ENCODE measurements at places on chromosomes 2 and 18.

DNA sequence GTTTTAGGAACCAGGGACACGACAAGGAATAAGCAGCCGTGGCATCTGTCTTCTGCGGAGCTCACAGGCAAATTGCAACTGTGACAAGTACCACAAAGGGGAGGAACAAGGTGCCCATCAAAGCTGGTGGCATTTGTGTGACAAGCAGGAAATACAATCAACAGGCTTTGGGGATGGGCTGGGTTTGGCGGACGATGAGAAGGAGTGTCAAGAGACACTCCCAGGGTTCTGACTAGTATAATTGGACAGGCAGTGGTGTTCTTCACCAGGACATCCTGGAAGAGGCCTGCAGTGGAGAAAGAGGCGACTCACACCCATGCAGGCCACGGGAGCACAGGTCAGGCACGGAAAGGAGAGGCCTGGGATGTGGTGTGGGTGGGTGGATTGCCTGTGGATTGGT lies 14.2 kb upstream of the SPATA3 start:
- DNase-seq = no peak

- DNase-seq = no peak
These were observed 19.5 kb downstream of the NFE2L2 start for GRCh38 chr2:177245010-177245422.

GRCh38 chr18:48514786-48515185 lies 24.0 kb upstream of the CTIF start:
- DNase-seq = no peak

DNA sequence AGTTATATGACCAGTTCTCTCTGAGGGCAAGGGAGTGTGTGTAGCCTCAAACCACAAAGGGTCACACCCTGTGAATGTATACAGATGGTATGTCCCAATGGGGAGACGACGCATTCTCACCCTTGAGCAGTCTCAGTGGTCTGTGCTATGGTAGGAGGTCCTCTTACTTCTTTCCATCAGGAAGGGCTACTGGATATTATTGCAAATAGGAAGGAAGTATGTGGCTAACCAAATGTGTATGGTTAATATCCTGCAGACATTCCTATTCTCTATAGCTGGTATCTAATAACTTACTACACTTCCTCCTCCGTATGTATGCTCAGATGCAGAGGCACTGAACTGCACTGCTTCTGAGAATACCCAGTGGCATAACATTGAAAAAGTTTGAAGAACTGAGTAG lies 306.7 kb upstream of the CCDC68 start:
- DNase-seq = no peak

GRCh38 chr2:187769437-187769836 lies 215.2 kb upstream of the TFPI start:
- DNase-seq = no peak

DNA sequence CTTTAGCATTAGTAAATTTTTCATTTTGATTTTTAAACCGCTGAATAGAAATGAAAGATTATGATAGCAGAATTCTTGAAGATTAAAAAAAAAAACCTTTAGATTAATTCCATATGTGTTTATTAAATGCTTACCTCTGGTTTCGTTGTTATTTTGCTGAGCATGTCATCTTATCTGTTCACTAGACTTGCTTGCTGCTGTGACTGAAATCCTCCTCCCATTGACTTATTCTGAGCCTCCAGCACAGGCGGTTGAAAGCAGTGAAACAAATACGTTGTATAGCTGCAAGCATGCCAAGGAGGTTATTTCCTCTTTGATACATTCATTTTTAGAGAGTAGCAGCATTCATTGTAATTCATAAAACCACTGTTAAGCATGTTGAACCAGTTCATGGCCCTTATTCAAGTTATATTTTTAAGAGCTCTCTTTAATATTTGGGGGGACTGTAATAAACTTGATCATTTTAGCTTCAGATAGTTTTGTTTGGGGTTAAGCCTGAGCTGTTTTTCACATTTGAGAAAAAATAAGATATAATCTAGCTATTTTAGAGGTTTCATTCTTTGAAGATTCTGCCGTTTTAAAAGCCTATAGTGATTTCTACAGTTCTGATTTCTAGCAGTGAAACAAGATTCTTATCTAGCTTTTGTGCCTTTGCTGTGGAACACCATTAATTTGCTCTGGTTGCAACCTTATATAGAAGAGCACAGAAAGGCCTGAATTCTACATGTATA lies at the start of gene HTR2B:
HTR2B (minus strand) TSS at position 205 of the 731 bp plus-strand sequence. CDS start 1,278 bp downstream, outside the sequence.
- peak; percentile 54 for DNase-seq

DNA sequence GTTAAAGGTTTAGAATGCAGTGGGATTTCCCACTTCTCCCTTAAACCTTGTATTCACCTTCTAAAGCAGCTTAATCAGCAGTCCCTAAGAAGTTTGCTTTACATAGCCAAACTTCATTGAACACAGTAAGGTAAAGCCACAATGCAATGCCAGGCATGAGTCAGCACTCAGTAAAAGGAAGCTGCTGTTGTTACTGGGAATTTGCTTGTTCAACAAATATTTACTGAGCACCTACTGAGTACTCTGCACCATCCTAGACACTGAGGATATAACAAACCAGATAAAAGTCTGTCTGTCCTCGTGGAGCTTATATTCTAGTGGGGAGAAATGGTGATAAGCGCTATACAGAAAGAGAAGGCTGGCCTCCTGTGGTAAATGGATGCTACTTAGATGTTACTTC lies 162.7 kb downstream of the PKP4 start:
- DNase-seq = no peak

- no peak for DNase-seq
These were observed 62.8 kb upstream of the NCK2 start for GRCh38 chr2:105681927-105682326.

DNA sequence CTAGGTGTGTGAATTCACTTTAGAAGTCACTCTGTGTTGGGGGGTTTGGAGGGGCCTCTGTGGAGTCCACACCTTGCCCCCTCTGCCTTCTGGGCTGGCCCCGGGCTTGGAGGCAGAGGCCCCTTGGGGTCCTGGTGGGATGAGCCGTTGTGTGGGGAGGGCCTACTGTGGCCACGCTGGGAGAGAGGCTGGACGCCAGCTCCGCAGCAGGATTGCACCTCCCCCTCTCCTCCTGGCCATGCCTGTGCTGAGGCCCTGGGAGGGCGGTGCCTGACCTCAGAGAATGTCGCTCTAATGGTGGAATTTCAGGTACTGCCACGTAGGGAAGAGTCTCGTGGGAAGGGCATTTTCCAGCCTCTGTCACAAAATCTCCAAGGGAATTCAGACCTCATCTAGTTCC lies 237.0 kb downstream of the ATAD2B start:
- no peak for DNase-seq

DNA sequence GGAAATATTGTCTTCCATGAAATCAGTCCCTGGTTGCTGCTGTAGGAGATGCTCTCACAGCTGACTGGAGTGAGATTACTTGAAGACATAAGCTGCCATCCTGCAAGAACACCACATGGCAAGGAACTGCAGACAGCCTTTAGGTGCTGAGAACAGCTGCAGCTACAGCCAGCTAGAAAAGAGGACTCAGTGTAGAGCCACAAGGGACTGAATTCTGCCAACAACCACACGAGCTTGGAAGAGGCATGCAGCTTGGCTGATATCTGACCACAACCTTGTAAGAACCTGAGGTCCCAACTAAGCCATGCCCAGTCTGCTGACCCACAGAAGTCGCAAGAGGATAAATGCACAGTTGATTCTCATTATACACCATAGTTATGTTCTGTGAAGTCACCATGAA lies 181.8 kb upstream of the ARL4C start:
- DNase-seq = peak; percentile 77

DNA sequence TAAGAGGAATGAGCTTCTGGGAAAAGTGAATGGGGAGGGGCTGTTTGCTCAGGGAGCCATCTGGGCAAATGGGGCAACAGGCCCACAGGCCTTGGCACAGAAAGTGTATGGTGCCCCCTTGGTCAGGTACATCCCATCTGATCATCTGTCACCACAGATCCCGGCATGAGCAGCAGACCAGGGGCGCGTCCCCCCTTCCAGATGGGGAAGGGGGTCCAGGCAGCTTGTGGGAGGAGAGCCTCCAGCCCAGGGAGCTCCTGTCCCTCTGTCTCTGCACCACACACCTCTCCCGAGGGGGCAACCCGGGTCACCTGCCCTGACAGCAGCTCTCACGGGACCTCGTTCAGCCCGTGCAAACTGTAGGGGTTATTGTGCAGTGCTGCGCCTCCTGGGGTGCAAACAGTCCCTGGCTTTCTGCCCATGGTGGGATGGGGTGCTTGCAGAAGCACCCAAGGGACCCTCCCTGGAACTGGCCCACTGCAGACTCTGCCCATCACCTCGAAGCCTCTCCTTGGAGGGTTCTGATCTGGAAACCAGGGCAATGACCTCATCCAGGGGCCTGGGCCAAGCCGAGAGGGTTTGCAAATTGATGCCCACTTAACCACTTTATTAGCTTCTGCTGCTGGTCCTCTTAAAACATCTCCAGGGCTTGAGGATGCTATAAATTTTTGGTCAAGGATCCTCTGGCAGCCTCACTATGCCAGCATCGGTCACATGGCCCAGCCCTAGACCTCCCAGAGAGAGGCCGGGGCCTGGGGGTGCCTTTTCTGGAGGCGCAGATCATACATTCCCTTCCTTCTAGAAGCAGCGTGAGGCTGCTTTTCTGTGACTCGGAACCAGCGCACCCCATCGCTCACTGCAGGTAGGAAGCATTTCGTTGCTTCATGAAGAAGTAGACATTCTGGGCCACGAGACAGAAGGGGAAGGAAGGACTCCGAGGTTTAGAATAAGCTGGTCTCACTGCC lies 7.6 kb upstream of the BOK start:
- no peak for DNase-seq

DNA sequence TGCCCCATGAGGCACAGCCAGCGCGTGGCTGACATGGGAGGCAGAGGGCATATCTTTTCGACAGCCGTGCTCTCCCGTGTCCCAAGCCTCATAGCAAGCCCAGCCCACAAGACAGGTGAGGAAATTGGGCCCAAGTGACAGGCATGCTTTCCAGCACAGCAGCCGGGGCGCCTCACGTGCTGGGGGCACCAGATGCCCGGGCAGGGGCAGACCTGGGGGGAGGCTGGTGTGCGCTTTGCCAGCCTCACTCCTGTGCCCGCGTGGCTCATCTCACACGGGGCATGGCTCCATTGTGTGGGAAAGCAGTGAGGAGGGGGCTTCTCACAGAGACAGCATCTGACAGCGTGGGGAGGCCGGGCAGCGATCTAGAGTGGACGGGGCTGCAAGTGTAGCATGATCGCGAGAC lies 93.2 kb downstream of the USP40 start:
- DNase-seq = no peak

DNA sequence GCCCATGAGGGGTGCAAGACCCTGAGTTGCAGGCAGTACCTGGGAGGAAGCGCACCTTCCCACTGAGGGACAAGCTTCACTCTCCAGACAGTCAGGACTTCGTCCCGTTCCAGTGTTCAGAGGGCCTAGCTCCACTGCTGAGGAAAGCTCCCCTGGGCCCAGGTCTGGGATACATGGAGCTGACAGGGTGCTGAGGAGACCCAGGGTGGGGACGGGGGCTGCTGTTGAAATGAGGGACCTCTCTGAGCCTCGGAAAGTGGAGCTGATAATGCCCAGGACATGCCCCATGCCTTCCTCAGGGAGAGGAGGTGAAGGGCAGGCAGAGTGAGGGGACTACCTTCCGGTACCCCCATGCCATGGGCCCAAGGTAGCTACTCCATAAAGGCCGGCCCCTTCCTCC lies 169.2 kb upstream of the MYCN start:
- no peak for DNase-seq

GRCh38 chr2:178244777-178245176 lies 50.5 kb downstream of the OSBPL6 start:
- no peak for DNase-seq

- no peak for DNase-seq
These were observed 32.8 kb downstream of the LPIN2 start for GRCh38 chr18:2979871-2980790.

DNA sequence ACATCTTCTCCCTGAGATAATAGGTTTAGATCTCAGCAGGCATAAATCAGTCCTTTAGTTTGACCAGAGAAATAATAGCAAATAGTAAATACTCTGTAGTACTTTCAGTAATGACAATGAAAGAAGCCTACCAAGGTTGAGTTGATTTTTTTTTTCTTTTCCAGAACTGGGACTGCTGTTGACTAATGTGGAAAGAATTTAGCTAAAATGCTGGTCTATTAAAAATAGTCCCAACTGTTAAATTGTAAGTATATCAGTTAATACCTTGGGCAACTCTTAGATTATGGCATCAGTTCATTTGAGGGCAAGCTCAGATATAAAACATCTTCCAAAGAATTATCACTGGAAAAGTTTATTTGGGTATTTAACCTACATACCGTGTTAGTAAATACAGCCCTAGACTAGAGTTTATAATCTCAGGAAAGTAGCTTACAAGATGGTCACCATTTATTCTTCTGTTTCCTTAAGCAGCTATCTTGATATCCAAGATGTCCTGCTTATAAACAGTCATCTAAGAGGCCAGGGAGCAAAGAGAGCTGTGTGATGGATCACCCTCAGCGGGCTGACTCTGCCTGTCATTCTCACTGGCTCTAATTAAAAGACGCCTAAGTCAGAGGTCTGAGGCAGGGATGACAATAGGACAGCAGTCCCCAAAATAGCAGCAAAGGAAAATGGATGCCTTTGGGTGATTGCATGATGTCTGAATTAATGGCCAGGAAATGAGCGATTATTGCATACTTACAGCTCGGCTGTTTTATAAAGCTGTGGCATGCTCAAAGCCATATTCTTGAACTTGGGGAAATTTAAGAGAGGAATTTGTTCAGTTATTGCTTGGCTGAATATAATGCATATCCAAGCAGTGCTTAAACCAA lies 121.3 kb downstream of the MTX2 start:
- no peak for DNase-seq

- DNase-seq = no peak
These were observed 1237.8 kb upstream of the ZEB2 start for GRCh38 chr2:145757503-145758246.

DNA sequence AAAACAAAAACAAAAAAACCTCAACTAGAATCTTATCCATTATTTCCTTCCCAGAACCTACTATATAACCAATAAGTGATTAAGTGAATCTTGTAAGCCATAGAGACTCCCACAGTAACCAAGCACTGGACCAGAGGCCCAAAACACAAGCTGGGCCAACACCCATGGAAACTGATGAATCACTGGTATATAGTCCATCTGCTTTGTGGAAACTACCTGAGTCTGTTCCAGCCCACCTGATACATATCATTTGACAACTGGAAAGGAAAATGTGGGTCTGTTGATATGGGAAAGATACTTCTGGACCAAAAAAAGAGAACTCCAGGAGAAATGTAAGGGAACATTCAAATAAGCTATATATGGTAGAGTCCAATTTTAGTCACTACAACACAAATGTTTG lies 252.8 kb downstream of the MREG start:
- no peak for DNase-seq
